ENCODE measurements at places on chromosomes 1 and 21. TPM values are rescaled to one million over a fixed set of nuclear protein-coding genes. Genes with fewer than 3 reads are reported as not detected.

Gene FMO5
- total RNA-seq: 1.7 TPM

DNA sequence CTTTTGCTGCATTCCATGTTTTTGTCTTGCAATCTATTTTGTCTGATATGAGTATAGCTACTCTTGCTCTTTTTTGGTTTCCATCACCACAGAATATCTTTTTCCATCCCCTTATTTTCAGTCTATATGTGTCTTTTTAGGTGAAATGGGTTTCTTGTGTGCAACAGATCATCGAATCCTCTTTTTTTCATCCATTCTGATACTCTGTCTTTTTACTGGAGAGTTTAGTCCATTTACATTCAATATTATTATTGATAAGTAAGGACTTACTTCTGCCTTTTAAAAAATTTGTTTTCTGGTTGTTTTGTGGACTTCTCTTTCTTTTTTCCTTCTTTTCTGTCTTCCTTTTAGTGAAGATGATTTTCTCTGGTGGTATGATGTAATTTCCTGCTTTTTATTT, 64.6 kb upstream of the CD55 start:
- DNase-seq: no peak

DNA sequence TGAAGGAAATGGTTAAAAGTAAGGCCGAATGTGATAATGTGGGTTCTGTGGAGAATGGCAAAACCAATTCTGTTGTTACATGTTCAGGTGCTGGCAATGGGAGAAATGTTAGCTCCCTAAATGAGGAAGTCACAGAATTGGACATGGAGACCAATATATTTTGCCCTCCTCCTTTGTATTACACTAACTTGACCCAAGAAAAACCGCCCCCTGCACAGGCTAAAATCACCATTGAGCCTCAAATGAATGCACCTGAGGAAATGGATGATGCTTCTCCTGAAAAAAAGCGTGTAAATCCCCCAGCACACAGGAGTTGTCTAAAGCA, 932 bp downstream of the MAP10 start:
- DNase-seq: no peak

DNA sequence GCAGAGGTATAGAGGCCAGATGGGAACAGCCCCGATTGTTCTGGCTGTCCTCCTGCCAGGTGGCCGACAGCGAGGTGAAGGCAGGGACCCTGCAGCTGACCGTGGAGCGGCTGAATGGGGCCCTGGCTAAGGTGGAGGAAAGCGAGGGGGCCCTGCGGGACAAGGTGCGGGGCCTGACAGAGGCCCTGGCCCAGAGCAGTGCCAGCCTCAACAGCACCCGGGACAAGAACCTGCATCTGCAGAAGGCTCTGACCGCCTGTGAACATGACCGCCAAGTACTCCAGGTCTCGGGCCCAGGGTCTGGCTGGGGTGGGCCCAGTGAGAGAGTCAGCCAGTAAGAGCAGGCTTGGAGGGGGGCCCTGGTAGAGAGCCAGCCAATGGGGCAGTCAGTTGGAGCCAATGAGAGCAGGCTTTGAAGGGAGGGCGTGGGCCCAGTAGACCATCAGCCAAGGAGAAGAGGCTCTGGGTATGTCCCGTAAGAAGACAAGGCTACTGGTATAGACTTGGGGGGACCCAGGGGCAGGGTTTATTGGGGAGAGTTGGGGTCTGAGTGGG, 11.3 kb downstream of the MFAP2 start:
- no peak for DNase-seq

GRCh38 chr1:27339213-27339612, 2.6 kb upstream of the SYTL1 start:
- no peak for DNase-seq

Data from WTC11 (cell line).